NCI-H82 (cell line): ENCODE measurements at places on chromosomes 13 and 19.
A peak's percentile ranks its signal among the peaks of the same experiment; 100 is the strongest.

GRCh38 chr19:38250821-38251563, 5.2 kb downstream of the PPP1R14A start:
- DNase-seq, result peak; percentile 71

DNA sequence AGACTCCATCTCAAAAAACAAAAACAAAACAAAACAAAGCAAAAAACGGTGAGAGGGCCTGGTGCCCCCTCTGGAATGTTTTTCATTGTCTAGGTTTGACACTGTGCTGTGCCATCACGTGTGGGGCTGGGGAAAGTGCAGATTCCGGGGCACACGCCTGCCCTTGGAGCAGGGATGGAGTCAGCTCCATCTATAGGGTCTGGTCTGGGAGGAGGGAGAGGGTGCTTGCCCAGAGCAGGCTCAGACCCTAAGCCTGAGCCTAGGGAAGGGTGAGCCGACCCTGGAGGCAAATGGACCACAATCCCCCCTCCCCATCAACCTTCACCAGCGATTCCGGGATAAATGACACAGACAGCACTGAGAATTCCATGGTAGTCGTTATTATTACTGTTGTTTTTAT, 10.9 kb upstream of the ZBTB32 start:
- no peak for DNase-seq

- DNase-seq, result peak; percentile 77
Observed at GRCh38 chr19:30227661-30228112, 144.5 kb upstream of the ZNF536 start.

DNA sequence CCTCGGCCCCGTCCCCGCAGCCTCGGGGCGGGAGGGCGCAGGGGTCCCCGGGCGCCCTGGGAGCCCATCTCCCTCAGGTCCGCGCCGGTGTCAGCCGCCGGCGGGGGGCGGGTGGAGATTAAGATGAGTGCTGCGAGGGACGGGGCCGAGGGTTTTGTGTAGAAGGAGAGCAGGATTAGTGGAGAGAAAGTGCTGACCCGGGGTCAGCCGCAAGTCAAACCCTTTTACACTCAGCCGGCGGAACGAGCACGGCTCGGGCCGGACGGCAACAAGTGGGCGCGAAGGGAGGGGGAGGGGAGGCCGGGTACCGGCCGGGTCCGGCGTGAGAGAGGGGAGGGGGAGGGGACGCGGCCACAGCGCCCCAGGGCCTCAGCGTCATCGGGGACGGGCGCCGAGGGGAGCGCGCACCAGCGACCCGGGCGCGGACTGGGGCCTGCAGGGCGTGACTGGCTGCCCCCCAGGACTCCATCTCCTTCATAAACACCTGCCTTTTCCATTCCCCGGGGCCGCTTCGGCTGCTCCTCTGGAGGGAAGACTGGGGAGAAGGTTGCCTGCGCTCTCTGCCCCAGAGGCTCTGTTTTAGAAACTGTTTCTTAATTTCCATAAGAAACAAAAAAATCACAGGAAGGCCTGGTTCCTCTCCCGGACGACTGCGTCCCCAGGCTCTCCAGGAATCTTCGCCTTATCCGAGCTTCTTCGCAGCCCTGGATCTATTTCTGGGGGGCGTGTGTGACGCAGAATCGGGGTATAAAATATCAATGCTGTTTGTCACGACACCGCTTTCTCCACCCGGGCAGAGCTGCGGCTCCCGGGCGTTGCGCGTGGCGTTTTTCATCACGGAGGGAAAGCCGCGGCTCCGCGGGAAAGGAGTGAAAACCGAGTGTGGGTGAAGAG, 6.5 kb downstream of the SOX1 start:
- DNase-seq, result no peak

- DNase-seq, result no peak
Observed at GRCh38 chr19:46609511-46610412, 8.6 kb downstream of the CALM3 start.
